Effector memory CD4-positive, alpha-beta T cell (primary cell): ENCODE measurements at places on chromosomes 7 and 10.

DNA sequence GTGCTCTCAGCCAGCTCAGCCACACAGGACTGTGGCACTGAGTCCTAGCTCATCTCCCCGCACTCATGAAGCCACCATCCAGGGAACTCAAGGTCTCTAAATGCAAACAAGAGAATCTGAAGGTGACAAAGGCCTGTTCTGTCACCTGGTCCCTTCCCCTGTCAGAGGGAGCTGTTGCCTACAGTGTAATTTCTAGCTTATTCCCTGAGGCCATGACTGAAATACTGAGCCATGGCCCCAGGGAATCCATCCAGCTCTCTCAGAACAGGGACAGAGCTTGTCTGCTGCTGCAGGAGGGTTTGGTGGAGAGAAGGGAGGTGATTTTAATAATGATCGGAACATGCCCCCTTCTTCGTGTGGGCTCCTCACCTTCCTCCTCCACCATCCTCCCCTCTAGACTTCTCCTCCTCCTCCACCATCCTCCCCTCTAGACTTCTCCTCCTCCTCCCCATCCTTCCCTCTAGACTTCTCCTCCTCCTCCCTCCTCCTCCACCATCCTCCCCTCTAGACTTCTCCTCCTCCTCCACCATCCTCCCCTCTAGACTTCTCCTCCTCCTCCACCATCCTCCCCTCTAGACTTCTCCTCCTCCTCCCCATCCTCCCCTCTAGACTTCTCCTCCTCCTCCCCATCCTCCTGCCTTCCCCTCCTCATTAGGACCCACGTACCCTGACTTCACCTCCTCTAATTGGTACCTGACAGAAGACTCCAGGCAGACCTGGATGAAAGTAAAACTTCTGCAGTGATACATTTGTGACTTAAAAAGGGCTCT lies 338.0 kb upstream of the MKI67 start:
- no peak for DNase-seq

DNA sequence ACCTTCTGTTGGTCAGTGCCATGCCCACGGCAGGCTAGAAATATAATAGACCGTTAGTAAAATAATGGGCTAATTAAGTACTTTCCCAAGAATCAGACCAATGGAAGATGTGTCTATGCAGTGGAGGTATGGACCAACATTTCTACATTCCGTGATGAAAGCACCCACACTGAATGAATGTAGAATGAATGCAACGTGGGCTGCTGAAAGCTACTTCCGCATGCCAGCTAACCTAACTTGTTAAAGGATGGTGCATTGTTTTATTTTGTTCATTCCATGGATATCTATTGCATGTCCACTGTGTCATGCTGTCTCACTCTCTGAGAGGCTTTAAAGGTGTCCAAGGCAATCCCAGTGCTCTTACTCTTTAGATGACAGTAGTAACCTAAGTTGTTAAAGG lies 112.9 kb upstream of the CAV2 start:
- DNase-seq, result no peak

GRCh38 chr10:112182784-112183328 lies 709 bp downstream of the GPAM start:
- no peak for DNase-seq

DNA sequence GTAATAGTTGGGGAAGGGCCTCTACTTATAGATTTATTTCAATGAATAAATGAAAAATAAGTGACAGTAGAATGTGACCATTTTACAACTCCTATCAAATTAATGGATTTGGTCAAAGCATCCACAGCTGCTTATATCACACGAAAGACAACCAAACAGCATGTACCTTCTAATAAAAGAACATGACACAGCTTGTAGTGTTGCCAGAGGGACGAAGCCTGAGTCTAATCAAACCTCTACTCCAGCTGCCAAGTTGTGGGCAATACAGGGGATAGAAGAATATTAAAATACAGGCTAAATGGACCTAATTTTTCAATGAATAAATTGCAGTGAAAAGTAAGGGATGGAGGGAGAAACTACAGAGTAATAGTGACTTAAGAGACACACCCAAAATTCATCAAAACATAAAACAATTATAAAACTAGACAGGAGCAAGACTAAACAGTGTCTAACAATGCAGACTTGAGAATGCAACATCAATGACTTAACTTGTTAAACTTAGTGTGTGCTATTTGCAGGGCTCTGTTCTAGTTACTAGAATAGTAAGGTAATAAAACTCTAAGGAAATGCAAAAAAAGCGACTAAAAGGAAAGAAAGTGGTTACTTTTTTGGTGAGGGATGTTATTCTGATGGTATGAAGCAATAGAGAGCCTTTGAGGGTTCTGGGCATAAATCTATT lies 853.8 kb downstream of the GRM8 start:
- DNase-seq, result no peak

DNA sequence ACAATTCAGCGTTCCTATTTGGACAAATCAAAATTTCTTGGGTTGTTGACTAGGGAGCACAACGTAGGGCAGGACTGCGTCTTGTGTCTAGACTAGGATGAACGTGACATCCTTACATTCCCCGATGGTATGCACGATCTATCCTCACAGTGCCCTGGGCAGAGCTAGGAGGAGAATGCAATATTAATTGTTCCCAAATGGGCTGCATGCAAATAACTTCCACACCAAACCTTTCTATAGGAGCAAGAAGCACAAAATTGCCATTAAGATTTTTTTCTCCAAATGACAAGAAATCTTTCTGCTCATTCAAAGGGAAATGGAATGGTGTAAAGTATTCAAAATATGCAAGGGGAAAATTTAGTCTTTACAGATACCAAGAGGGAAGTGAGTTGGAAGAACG lies 21.4 kb upstream of the AQP1 start:
- no peak for DNase-seq

DNA sequence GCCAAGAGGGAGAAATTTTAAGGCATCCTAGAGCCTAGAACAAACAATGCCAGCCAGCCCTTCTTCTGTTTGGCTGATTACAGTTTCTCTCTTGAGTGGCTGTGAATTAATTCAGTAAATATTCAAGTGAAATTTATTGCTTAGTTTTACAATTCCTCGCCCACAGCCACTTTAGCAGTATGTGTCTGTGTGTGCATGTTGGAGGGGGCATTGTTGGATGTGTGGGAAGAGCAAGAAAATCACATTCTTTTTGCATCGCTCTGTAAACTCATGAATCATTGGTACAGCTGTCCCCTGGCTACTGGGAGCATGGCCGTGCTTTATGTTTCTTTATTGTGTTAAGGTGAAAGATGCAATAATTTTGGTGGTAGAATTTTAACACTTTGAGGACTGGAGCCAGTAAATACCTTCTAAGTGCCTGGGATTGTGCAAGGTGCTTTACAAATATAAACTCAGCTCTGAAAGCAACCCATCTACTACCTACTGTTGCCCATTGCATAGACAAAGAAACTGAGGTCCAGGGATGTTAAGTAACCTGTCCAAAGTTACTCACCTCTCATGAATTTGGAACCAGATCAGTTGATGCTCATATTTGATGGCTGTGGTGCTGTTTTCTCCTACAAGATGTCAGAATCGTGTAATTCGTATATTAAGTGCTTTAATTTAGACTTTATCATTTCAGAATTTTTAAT lies 89.9 kb upstream of the BTBD16 start:
- DNase-seq, result no peak

GRCh38 chr7:26449175-26450165 lies 157.8 kb downstream of the SNX10 start:
- DNase-seq, result no peak

- no peak for DNase-seq
Observed at GRCh38 chr7:41010418-41010817, 692.5 kb downstream of the INHBA start.

DNA sequence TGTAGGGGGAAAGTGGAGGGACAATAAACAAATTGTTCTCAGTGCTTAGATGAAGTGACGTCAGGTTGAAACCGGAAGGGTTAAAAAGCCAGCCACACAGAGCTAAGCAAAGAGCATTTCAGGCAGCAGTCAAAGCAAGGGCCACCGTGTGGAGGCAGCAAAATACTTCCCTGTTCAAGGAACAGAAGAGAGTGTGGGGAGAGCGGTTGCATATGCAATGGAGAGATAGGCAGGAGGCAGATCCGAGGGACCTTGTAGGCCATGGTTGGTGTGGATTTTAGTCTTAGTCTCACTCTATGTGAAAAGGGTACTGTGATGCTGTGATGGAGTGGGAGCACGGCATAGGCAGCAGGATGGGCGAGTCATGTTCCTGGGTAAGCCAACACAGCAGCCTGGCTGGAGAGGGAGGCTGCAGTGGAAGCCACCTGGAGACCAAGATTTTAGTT lies 3.8 kb upstream of the STN1 start:
- no peak for DNase-seq

- no peak for DNase-seq
Observed at GRCh38 chr7:155227788-155228458, 69.8 kb upstream of the INSIG1 start.

DNA sequence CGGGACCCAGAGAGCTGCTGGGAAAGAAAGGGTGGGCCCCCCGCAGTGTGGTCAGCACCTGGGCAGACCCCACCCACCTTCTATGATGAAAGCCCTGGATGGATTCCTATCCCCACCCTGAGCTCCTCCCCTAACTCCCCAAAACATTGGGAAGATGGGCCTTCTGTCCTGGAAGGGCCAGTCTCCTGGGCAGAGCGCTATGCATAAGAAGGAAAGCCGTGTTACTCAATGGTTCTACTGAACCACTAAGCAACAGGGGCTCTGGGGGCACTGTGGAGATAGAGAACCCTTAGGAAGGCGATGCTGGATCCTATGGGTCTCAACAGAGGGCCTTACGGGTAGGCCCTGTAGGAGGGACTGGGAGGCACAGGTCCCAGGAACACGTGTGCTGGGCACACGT lies 30.7 kb upstream of the INSIG1 start:
- DNase-seq, result no peak

GRCh38 chr7:68041554-68041953 lies 1044.9 kb downstream of the TYW1 start:
- DNase-seq, result no peak

DNA sequence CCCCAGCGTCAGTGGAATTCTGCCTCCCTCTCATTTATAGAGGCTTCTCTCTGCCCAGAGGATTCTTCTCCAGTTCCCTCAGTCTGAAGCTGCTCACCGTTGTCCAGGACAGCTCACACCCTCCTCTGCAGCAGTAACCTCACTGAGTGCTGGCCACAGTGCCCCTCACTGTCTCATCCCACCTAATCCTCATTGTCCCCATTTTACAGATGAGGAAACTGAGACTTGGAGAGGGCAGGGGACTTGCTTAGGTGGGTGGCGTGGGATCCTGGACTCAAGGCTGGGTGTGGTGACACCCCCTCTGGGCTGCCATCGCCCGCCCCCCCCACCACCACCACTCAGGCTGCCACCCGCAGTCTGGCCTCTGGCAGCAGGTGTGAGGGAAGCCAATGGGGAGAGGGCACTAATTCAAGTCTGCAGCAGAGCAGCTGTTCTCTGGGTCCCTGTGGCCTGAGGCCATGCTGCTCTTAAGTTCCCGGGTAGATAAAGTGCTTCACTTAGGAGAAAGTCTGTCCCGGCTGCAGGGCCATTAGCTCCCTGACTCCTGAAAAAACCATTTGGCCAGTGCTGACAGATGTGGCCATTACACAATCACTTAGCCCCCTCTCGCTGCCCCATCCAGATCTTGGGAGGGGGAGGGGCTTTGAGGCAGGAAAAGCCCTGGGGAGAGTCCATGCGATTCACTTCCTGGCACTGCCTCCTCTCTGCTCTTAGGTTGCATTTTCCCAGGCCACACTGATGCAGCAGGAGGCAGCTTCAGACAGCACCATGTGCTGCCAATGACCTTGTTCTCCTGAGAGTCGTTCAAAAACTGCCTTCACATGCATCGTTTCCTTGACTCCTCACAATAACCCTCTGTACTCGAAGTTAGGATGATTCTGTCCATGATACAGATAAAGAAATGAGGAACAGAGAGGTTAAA lies 36.3 kb downstream of the DRGX start:
- DNase-seq, result no peak

- no peak for DNase-seq
Observed at GRCh38 chr7:106255246-106255645, 29.5 kb downstream of the NAMPT start.

DNA sequence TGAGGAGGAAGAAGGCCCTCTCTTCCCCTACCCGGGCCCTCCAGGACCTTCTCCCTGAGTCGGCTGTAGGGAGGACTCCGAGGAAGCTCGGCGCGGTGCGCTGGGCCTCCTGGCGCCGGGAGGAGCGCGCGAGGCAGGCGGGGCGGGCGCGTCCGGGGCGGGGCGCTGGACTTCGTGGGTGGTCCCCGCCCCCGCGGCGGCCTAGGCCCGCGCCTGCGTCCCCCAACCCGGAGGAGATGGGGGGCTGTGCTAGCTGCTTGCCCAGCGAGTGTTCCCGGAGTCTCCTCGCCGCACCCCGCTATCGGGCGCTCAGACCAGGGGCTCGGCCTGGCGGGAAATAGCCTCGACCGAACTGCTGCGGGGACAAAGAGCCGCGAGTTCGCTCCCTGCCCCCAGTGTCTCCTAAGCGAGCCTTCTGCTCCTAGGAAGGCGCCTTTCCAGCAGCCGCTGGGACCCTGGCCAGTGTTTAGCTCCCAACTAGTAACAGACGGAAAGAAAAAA lies 19.2 kb upstream of the SMO start:
- DNase-seq, result no peak

GRCh38 chr10:50506861-50507573 lies 116.7 kb downstream of the SGMS1 start:
- no peak for DNase-seq

GRCh38 chr7:88885131-88885530 lies 89.6 kb upstream of the TEX47 start:
- no peak for DNase-seq

DNA sequence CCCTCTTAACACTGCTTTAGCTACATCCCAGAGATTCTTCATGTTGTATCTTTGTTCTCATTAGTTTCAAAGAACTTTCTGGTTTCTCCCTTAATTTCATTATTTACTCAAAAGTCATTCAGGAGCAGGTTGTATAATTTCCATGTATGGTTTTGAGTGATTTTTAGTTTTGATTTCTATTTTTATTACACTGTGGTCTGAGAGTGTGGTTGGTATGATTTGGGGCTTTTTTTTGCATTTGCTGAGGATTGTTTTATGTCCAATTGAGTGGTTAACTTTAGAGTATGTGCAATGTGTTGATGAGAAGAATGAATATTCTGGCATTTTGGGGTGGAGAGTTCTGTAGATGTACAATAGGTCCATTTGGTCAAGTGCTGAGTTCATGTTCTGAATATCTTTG lies 37.9 kb upstream of the CAPZA2 start:
- no peak for DNase-seq
